ENCODE measurements at places on chromosomes 2 and 18. TPM values are rescaled to one million over a fixed set of nuclear protein-coding genes. Genes with fewer than 3 reads are reported as not detected.
A peak's percentile ranks its signal among the peaks of the same experiment; 100 is the strongest.

UGT1A10 gene
- not detected for total RNA-seq

DNA sequence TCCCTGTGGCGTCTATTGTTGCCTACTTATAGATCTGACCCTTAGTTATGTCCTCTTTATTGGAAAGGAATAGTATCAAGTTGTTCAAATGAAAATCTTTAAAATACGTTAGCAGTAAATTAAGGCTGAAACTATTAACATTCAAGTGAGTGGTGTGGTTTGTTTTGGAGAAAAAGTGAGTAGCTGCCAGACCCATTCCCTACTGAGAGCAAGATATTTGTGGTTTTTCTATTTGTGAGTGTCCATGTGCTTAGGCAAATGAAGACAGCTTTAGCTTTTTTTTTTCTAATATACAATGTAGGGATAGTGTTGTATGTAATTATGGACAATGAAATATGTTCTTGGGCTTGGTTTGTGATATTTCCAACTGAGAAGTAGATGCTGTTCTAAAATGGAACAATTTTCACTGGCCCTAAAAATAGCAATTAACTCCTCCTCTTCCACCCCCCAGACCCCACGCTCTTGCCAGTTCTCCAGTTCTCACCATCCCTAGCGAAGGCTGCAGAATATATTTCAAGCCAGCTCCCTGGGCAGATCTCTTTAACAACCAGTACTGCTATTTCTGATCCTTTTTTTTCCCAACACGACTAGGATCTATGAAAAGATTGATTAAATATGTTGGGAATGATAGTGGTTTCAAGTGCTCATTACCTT is 83.1 kb downstream of the CCDC85A start:
- peak; percentile 38 for DNase-seq

EFHD1 gene
- not detected for total RNA-seq

POMC gene
- total RNA-seq = 0.66 TPM

EEF1B2 gene
- total RNA-seq = 439 TPM

ATAD2B gene
- 9.0 TPM for total RNA-seq

DNA sequence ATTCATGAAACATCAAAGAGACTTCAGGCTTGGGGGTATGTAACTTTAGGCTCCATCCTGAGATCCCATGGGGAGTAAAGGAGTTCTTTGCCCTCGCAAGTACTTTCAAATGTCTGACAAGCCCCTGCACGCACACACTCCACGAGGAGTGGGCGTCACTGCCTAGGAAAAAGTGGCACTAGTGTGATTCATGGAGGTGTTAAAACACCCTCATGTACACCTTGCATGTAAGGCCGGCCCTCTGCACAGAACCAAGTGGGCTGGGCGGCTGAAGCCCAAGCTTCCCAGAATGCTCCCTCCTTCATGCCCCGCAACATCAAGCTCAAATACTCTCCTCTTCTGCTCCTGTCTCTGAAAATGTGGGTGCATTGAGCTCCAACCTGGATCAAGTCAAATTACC is 7.8 kb downstream of the HS1BP3 start:
- DNase-seq = no peak

ZBTB7C gene
- 0.33 TPM for total RNA-seq

GRCh38 chr2:69499242-69499641 is 62.0 kb upstream of the NFU1 start:
- no peak for DNase-seq

DNA sequence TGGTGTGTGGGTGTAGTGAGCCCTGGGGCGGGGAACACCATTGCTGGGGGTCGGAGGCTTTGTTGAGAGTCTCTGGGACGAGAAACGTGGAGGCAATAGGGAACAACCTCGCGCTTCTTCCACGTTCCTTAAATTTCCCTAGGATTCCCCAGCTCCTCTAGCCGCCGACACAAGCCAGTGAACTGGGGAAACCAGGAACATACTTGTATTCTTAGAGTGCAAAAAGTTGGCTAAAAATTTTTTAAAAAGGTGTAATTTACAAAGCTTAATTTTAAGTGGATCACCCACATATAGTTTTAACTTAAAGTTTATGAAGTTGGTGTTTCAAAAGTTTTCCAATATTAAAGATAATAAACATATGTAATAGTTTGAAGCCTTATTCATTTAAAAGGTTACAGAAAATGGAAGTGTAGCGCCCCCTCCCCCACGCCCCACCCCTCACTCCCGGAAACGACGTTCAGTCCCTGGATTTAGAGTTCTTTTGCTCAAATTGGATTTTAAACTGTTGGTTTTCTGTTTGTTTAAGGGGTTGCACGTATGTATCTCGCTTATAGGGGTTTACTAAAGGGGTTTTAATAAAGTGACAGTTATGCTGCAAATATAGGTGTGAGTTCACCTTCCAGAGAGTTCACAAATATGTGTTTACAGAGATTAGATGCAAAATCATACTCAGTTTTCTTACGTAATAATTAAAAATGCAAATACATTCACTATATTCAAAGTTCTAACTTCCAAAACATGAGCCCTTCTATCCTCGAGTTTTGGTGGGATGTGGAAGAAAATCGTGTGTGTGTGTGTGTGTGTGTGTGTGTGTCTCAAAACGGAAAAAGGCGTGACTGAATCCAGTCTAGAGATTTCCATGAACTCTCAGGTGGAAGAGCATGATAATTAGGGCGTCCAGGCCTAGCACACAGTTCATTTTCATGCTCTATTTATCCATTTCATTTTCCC is 872 bp downstream of the DSG2 start:
- no peak for DNase-seq

GRCh38 chr2:164664070-164664469 is 42.8 kb upstream of the GRB14 start:
- DNase-seq = no peak

ANKRD62 gene
- not detected for total RNA-seq

EGR4 gene
- total RNA-seq = under 0.01 TPM

DNA sequence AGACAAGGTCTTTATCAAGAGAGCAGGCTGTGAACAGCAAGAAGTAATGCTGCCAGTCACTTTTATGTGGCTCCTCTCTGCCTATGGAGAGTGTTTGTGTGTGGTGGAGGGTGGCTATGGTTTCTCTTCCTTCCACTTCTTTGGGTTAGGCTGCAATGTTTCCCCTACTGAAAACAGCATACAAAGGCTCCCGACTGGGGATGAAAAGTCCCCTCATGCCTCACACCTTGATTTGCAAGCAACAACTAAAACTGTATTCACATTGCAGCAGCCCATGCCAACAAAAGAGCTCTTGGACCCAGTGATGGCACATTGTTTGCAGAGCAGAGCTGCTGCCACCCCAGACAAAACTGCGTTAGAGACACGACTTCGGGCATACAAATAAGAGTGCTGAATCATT is 301.6 kb downstream of the SLC8A1 start:
- no peak for DNase-seq

- DNase-seq = no peak
These were observed 7.7 kb upstream of the NFATC1 start for GRCh38 chr18:79388043-79388442.

- no peak for DNase-seq
These were observed 36.6 kb downstream of the KIDINS220 start for GRCh38 chr2:8800821-8801220.

- no peak for DNase-seq
These were observed 223.4 kb downstream of the MYT1L start for GRCh38 chr2:2107627-2108026.

DNA sequence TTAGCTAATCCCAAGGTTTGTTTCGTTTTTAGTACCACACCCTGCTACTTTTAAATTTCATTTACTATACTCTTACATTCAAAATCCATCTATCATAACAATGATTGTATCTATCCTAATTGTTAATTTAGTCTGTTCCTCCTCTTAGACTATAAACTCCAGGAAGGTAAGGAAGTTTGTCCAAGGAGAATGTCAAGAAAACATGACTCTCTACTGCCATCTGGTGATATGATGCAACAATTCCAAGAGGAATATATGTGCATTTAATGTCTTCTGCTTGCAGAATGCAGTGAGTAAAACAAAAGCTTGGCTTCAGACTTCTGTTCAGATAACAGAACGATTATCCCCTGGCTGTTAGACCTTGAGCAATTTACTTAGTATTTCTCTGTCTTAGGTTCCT is 1267.1 kb downstream of the LRP1B start:
- peak; percentile 85 for DNase-seq

DNA sequence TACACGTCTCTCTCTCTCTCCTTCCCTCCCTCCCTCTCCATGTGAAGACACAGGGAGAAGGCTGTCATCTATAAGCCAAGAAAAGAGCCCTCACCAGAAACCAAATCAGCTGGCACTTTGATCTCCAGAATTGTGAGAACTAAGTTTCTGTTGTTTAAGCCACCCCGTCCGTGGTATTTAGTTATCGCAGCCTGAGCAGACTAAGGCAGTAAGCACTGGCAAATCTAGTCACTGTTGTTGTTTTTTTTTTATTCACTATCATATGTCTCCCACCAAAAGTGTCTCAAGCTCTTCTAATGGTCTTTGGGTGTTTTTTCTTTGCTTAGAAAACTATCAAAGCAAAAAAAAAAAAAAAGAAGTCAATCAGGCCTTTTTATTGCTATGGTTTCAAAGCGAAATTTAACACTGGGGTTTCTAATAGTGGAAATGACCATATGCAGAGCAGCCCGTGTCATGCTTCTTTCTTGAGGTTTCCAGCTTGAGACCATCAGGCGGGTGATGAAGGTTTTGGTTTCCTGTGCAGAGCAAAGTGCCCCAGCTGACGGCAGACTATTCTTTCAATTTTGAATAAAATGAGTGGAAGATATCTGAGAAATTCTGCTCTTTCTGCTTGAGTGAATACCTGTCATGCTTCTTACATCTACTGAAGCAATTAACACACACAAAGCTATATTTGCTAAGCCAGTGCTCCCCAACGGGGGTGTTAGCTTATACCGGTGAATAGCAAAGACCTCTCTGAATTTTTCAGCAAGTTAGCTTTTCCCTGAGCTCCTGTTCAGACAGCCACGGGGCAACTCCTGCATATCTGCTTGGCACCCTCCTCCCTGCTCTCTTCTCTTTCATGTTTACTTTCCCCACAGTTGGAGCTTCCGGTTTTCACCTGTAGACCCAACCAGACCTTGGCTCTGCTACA is 394.1 kb upstream of the ATP5MC3 start:
- no peak for DNase-seq

GRCh38 chr2:223957092-223957851 is at the start of gene MRPL44:
MRPL44 (plus strand) TSS chr2:223957463; CDS start chr2:223957473, 10 bp downstream.
- peak; percentile 91 for DNase-seq

DNA sequence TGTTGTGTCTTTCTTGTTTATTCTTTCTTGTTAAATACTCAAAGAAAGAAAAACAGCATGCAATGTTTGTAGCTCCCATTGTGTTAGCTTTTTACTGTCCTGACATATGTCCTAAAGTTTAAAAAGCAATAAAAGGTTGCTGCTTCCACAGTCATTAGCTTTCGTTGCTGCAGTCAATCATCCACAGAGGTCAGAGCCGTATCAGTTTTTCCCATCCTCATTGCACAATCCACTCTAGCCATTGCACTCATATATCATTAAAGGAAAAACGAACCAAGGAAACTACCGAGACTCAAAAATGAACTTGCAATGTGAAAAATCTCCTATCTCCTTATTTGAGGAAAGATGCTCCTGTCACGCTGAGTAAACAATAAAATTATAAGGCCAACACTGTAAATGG is 954.1 kb downstream of the DPP10 start:
- no peak for DNase-seq

GRCh38 chr2:217713395-217714286 is 289.2 kb downstream of the TNS1 start:
- DNase-seq = peak; percentile 68

DNA sequence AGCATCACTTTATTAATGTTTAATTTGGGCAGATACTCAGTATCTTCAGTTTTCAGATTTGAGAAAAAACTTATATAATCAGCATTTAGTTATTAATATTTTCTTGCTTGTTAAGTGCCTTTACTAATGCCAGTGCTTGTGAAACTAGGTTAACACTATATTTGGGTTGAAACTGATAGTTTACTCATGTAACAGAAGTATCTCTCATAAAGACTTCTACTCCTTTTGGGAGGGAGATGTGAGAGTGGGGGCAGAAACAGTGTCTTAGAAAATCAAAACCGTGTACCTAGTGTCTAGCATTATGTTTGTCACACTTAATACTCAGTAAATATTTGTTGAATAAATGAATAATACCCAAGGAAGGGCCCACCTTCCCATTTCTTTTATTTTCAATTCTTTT is 129.5 kb downstream of the MSTN start:
- no peak for DNase-seq

GRCh38 chr2:39772086-39772811 is 6.8 kb downstream of the THUMPD2 start:
- DNase-seq = peak; percentile 26

MBD5 gene
- 26.1 TPM for total RNA-seq

GRCh38 chr18:46067438-46068007 is 4.5 kb downstream of the PSTPIP2 start:
- DNase-seq = peak; percentile 55

DNA sequence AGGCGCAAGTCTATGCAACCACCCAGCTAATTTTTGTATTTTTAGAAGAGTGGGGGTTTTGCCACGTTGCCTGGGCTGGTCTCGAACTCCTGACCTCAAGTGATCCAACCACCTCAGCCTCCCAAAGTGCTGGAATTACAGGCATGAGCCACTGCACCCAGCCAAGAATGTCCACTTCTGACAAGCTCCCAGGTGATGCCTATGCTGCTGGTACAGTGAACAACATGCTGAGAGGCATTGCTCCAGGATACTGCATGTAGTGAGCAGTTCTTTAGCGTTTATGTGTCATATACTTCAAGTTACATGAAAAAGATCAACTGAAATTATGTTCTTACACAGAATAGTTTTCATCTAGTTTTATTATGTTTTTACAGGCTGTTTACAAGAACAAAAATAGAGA is 17.2 kb upstream of the ELAC1 start:
- DNase-seq = no peak

DNA sequence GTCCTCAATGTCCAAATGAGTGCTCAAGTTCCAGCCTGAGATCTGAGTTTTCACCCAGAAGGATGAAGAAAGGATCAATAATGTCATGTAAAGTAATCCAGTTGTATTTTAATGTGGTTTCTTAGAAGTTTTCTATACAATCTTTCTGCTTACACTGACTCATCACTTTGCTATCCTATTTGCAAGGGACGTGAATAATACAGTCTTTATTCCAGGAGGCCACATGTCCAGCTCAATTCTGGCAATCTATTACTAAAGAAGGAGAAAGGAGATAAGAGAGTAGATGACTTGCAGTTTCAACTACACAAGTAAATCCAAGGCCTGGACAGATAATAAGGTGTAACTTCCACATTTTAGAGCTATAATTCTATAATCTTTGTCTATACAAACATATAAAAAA is 601.1 kb upstream of the SETBP1 start:
- peak; percentile 96 for DNase-seq

DNA sequence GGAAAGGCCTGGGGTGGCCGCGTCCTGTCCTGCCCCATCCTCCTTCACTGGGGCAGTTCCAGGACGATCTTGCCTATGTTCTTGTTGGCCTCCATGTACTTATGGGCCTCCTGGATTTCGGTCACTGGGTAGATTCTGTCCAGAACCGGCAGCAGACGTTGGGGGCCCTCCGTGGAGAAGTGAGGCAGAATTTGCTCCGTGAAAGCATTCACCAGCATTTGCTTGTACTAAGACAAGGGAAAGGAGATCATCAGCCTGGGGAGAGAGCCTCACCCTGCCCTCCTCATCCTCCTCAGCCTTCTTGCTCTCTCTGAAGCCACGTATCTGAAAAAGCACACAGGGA is 1.4 kb upstream of the SF3B6 start:
- DNase-seq = peak; percentile 7

Data from fibroblast of lung (primary cell).